ENCODE measurements at places on chromosomes 2 and 18. TPM values are rescaled to one million over a fixed set of nuclear protein-coding genes. Genes with fewer than 3 reads are reported as not detected.

DNA sequence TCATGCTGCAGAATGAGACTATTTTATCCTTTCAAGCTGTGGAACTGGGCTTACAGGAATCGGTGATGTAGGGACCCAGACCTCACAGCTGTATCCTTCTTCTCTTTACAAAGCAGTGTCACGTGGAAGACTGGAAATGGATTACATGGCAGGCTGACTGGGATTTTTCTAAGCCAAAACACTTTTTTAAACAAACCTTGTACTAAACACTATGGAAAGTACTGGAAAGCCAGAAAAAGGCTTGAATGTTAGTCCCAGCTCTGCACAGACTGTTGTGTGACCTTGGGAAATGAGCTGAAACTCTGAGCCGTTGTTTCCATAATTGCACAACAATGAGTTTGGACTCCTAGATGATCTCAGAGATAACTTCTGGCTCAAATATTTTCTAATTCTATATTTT, 7.6 kb upstream of the ADAM23 start:
- H3K27ac ChIP-seq, result no peak overlapping the region
- H3K4me3 ChIP-seq, result no peak overlapping the region
- no peak for DNase-seq
- H3K4me1 ChIP-seq, result no peaks in the 10 kb centered on the region

DNA sequence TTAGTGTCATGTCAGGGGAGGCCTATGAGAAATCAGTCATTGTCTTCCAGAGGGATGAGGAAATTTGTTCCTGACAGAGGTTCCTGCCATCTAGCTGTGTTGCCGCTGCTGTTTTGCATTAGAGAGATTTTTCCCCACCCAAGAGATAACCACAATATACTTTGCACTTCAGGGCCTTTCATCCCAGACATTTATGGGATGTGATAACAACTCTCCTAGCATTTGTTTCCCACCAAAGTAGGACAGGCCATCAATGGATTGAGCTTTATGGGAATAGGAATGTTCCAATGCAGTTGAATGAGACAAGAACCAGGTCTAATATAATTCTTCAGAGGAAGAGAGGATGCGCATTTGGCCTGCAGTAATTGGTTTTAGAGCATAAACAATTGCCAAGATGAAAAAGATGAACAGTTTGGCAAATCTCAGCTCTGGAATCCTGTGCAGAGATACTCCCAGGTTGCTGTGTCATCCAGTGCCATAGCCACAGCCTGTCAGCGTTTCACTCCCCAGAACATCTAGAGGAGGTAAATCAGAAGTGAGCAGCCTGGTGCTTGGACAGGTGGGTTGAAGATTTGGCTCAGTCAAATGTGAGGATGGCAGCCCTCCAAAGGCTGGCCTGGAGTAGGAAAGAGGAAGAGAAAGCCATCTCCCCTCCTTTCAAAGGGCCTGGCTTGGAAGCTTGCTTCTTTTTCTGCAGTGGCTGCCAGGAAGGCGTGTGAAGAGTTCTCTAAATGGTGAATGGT, 93.7 kb upstream of the SETBP1 start:
- no peak overlapping the region for H3K4me3 ChIP-seq
- peaks cover 2% of the 10 kb centered on the region for H3K36me3 ChIP-seq
- H3K27me3 ChIP-seq, result peaks cover 11% of the 10 kb centered on the region
- H3K4me1 ChIP-seq, result no peaks in the 10 kb centered on the region
- H3K27ac ChIP-seq, result no peak overlapping the region

- H3K27ac ChIP-seq, result no peak overlapping the region
- no peak overlapping the region for H3K4me3 ChIP-seq
- DNase-seq, result no peak
- H3K27me3 ChIP-seq, result peaks cover 6% of the 10 kb centered on the region
- peaks cover 3% of the 10 kb centered on the region for H3K36me3 ChIP-seq
Observed at GRCh38 chr2:200700856-200701255, 110.9 kb upstream of the BZW1 start.

DNA sequence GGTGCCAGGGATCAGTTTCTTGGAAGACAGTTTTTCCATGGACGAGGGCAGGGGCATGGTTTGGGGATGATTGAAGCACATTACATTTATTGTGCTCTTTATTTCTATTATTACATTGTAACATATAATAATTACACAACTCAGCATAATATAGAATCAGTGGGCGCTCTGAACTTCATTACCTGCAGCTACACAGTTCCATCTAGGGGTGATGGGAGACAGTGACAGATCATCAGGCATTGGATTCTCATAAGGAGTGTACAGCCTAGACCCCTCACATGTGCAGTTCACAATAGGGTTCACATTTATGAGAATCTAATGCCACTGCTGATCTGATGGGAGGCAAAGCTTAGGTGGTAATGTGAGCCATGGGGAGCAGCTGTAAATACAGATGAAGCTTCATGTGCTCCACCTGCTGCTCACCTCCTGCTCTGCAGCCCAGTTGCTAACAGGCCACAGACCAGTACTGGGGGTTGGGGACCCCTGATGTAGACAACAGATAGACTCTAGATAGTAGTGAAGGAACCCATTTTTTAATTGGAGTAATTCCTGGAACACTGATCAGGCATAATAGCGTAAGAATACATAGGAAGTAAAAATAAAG, 41.5 kb upstream of the MC4R start:
- H3K36me3 ChIP-seq, result no peaks in the 10 kb centered on the region
- no peaks in the 10 kb centered on the region for H3K4me1 ChIP-seq
- no peak for DNase-seq
- no peaks in the 10 kb centered on the region for H3K27me3 ChIP-seq

DNA sequence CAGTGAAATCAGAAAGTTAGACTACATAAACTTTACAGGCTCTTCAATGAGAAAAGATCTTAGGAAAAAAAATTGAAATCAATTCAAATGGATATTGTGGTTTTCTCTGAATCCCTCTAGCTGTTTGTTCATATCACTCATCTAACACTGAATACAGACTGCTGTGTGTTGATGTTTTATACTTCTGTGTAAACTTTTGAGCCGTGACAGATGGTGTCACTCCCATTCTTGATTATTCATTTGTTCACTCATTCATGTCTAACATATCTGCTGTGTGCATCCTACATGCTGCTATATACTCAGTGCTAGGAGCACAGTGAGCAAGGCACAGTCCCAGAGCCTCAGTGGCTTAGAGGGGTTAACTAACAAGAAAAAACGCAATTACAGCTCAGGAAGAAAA, 12.6 kb downstream of the KLHL23 start:
- H3K4me3 ChIP-seq, result no peak overlapping the region
- no peak for DNase-seq
- no peak overlapping the region for H3K27ac ChIP-seq
- peaks cover 6% of the 10 kb centered on the region for H3K36me3 ChIP-seq
- peaks cover 10% of the 10 kb centered on the region for H3K4me1 ChIP-seq

GRCh38 chr18:72843743-72844142, 24.0 kb downstream of the NETO1 start:
- H3K4me3 ChIP-seq, result no peak overlapping the region
- no peak overlapping the region for H3K27ac ChIP-seq
- H3K4me1 ChIP-seq, result no peaks in the 10 kb centered on the region
- DNase-seq, result no peak

GRCh38 chr2:224433442-224433841, 31.5 kb upstream of the FAM124B start:
- DNase-seq, result no peak
- no peak overlapping the region for H3K27ac ChIP-seq
- H3K4me1 ChIP-seq, result no peaks in the 10 kb centered on the region
- no peak overlapping the region for H3K4me3 ChIP-seq
- no peaks in the 10 kb centered on the region for H3K36me3 ChIP-seq
- peaks cover 26% of the 10 kb centered on the region for H3K27me3 ChIP-seq

- no peaks in the 10 kb centered on the region for H3K27me3 ChIP-seq
- no peaks in the 10 kb centered on the region for H3K4me1 ChIP-seq
- DNase-seq, result no peak
- H3K27ac ChIP-seq, result no peak overlapping the region
- H3K36me3 ChIP-seq, result no peaks in the 10 kb centered on the region
Observed at GRCh38 chr18:32896776-32897547, 124.1 kb upstream of the KLHL14 start.

DNA sequence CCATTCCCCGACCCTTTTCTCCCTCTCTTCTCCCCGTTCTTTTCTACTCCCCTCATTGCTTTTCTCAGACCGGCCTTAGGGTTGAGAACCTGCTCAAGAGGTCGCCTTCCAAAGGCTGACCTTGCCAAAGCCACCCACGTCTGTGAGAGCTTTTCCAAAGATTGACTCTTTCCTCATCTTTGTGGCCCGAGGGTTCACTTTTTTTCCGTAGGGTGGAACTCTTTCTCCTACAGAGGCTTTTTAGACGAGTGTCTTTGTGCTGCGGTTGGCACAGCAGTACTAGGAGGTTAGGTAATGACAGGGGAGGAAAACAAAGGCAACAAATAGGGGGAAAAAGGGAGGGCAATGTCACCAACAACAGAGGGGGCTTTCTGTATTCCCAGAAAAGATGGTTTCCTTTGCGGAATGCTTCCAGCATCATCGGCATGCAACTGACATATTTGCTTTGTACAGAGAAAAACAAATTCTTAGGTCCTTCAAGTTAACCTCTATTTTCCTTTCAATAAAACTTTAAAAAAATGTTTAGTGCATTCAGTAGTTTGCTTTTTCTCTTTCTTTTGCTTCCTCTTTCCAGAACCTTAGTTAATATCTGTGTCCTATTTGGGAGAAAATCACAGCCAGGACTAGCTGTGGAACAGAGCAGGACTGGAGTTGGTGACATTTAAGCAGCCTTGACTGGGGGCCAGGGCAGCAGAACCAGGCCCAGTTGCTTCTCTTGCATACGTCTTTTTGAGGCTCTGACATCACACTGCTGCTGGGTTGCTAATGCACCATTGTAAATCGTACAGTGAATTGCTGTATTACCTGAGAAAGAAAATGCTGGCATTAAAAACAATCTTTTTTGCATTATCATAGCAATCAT, 188.1 kb upstream of the FANCL start:
- no peak for DNase-seq
- peak overlapping the region; percentile 67 for H3K4me3 ChIP-seq
- no peak overlapping the region for H3K27ac ChIP-seq
- peaks cover 5% of the 10 kb centered on the region for H3K4me1 ChIP-seq

DNA sequence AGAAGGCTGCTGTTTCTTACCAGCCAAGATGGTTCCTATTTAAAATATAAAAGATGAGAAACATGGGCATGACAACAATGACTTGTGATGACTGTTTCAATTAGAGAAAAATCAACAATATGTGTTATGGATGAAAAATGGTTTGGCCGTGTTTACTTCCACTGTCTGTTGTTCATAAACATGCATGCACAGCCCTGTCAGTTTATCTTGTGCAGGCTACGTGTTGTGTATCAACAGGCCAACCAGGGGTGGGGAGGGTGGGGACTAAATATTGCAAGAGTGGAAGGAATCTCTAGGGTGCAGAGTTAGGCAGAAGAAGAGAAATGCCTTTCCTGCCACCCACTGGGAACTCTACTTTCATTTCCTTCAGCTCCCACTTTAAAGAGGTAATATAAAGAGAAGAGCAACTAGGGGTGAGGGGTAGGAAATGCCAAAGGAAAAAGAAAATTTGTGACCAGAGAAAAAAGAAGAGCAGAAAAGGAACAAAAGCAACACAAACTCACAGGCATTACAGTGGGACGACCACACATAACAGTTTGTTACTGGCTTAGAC, 116.8 kb upstream of the MEIS1 start:
- H3K27me3 ChIP-seq, result no peaks in the 10 kb centered on the region
- no peak for DNase-seq
- no peak overlapping the region for H3K27ac ChIP-seq
- no peaks in the 10 kb centered on the region for H3K4me1 ChIP-seq

- DNase-seq, result no peak
- no peak overlapping the region for H3K27ac ChIP-seq
- no peaks in the 10 kb centered on the region for H3K4me1 ChIP-seq
- H3K36me3 ChIP-seq, result no peaks in the 10 kb centered on the region
Observed at GRCh38 chr18:41745166-41746049, 209.6 kb upstream of the PIK3C3 start.

- no peaks in the 10 kb centered on the region for H3K4me1 ChIP-seq
- no peak overlapping the region for H3K27ac ChIP-seq
- H3K4me3 ChIP-seq, result no peak overlapping the region
Observed at GRCh38 chr2:217060951-217061547, 201.2 kb upstream of the TNP1 start.

DNA sequence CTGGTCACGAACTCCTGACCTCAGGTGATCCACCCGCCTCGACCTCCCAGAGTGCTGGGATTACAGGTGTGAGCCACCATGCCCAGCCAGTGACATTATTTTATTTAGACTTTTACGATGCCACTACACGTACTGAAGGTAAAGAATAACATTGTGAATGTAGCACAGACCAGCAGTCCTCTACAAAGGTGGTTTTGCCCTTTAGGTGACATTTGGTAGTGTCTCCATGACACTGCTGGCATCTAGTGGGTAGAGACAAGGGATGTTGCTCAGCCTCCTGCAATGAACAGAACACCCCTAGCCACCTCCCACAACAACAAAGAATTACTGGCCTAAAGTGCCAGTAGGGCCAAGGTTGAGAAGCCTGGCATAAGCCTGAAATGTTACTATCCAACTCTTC, 69.5 kb downstream of the MYOM1 start:
- no peak overlapping the region for H3K4me3 ChIP-seq
- H3K36me3 ChIP-seq, result peaks cover 2% of the 10 kb centered on the region
- H3K27ac ChIP-seq, result no peak overlapping the region
- H3K27me3 ChIP-seq, result no peaks in the 10 kb centered on the region

GRCh38 chr2:60482222-60482621, 71.2 kb downstream of the BCL11A start:
- H3K27ac ChIP-seq, result no peak overlapping the region
- peaks cover 61% of the 10 kb centered on the region for H3K27me3 ChIP-seq
- no peak overlapping the region for H3K4me3 ChIP-seq
- peaks cover 5% of the 10 kb centered on the region for H3K4me1 ChIP-seq

- no peaks in the 10 kb centered on the region for H3K4me1 ChIP-seq
- H3K4me3 ChIP-seq, result no peak overlapping the region
- H3K27me3 ChIP-seq, result peaks cover 8% of the 10 kb centered on the region
- no peak overlapping the region for H3K27ac ChIP-seq
- no peak for DNase-seq
Observed at GRCh38 chr18:61662726-61663125, 230.1 kb downstream of the RNF152 start.

DNA sequence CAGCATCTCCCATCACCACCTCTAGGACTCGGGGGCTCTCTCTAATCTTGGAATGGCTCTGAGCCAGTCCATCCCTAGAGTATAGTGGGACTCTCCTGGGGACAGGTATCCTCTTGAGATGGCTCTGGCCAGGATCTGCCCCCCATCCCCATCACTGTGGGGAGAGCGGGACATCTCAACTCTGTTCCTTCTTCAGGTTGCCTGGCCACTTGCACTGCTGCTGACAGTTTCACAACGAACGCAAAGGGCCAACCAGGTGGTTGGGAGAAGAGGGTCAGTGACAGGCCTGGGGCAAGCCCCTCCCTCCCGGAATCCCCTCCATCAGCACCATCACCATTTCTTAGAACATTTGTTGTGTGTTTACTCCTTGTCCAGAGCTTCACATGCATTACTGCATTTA, 62.6 kb downstream of the CIB4 start:
- H3K27me3 ChIP-seq, result peaks cover 56% of the 10 kb centered on the region
- DNase-seq, result no peak
- H3K4me1 ChIP-seq, result peaks cover 4% of the 10 kb centered on the region
- no peak overlapping the region for H3K4me3 ChIP-seq

The CD28 gene
- 177 TPM for total RNA-seq

The AQP12A gene
- not detected for total RNA-seq

The UGT1A10 gene
- total RNA-seq, result not detected

The KRTCAP3 gene
- 9.1 TPM for total RNA-seq

The IL18R1 gene
- 17.4 TPM for total RNA-seq

The FAHD2B gene
- total RNA-seq, result 16.9 TPM

The KLF11 gene
- 44.5 TPM for total RNA-seq

The COL5A2 gene
- 0.37 TPM for total RNA-seq

The CHRNG gene
- total RNA-seq, result not detected

The CRACDL gene
- total RNA-seq, result 0.29 TPM

Data from T-helper 17 cell (primary cell).